Activated naive CD4-positive, alpha-beta T cell treated with anti-CD3 and anti-CD28 coated beads, Interleukin-2, amount 50 U/mL, for 16 hours (primary cell): ENCODE measurements at places on chromosomes 16 and 17.

GRCh38 chr16:4891097-4891885, 44.0 kb downstream of the UBN1 start:
- DNase-seq = no peak

DNA sequence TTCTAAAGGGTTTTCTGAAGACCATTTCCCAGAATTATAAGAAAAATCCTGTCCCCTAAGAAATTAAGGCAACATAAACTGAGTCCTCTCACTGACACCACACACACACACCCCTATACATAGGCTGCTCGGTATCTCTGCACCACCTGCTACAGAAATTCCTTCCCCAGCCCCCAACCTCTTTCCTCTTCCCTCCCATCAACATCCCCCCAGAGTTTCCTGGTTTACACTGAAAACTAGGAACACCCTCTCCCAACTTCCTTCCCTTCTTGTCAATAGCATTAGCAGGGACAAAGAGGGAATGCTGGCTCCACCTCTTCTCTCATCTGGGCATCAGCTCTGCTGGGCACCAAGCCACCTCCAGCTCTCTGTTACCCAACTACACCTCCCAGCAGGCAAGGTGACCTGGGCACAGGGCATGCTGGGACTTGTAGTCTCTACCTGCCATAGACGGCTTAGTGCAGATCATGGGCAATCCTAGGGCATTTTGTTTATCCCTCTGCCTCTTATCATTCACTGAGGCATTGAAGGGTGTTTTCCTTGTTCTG, 15.7 kb downstream of the CAVIN1 start:
- DNase-seq = peak; percentile 60

GRCh38 chr17:53134548-53134947, 688.2 kb upstream of the KIF2B start:
- DNase-seq = no peak

GRCh38 chr17:76304226-76305134, 3.6 kb downstream of the QRICH2 start:
- DNase-seq = no peak

GRCh38 chr17:18018411-18018921, 20.5 kb downstream of the ATPAF2 start:
- DNase-seq = no peak

DNA sequence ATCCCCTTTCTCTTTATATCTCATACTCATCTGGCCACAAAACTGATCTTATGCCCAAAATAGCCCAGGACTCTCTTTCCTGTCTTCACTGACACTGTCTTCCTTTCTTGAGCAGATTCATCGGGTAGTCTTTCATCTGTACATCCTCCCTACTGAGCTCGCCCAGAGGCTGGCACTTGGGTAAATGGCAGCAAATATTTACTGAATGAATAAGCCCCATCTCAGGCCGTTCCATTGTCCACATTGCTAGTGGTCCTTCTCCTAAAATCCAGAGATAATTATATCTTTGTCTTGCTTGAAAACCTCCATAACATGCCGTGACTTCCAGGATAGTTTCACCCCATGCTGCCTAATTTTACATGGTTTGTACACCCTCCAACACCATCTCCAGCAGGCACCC, 158.1 kb upstream of the SDK2 start:
- no peak for DNase-seq

DNA sequence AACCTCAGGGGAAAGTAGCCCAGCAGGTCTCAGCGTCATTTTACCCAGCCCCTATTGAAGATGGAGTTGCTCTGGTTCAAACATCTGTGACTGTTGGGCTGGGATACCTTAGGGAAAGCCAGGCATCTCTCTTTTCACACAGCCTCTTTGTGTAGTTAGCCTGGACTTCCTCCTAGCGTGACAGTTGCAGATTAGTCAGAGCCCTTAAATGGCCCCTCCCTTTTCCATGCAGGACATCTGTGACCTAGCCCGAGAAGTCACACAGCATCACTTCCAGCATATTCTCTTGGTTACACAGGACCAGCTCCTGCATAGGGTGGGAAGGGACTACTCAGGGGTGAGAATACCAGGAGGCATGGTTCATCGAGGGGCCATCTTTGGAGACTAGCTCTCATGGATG, 375.0 kb upstream of the RBFOX1 start:
- no peak for DNase-seq

GRCh38 chr17:64091116-64091515, 38.8 kb downstream of the ERN1 start:
- DNase-seq = no peak

DNA sequence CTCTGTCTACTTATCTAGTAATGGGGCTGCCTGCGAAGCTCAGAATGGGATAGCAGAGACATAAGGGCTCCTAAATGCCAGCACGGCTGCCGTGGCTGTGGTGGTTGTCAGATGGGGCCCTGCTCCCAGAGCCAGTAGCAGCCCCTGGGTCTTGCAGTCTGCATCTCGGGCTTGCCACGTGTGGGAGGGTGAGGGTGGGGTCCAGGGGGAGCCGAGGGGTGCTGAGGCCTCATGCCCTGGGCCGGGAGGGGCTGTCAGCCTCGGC, 88.8 kb upstream of the GSE1 start:
- DNase-seq = no peak
